ENCODE measurements at places on chromosomes 11 and 22.
A peak's percentile ranks its signal among the peaks of the same experiment; 100 is the strongest.

- no peak for DNase-seq
These were observed 1.1 kb upstream of the TTLL1 start for GRCh38 chr22:43090130-43090789.

- DNase-seq: no peak
These were observed 3.4 kb downstream of the CCDC188 start for GRCh38 chr22:20147237-20147988.

GRCh38 chr22:44729391-44730021, 22.9 kb upstream of the ARHGAP8 start:
- DNase-seq: no peak

DNA sequence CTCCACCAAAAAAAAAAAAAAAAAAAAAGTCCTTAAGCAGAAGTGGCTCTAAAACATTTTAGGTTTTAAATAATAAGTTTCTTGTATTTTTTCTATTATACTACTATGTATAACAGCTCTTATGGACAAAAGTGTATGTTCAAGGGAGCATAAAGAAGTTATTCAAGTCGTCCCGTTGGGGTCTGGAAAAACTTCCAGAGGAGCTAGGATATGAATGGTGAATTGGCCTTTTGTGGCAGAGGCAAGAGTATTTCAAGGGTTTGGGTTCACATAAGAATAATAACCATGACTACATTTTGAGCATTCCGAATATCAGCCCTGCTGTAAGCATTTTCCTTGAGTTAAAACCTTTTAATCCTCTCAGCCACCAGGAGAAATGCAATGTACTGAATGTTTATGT, 50.6 kb upstream of the ARHGAP42 start:
- DNase-seq: no peak

DNA sequence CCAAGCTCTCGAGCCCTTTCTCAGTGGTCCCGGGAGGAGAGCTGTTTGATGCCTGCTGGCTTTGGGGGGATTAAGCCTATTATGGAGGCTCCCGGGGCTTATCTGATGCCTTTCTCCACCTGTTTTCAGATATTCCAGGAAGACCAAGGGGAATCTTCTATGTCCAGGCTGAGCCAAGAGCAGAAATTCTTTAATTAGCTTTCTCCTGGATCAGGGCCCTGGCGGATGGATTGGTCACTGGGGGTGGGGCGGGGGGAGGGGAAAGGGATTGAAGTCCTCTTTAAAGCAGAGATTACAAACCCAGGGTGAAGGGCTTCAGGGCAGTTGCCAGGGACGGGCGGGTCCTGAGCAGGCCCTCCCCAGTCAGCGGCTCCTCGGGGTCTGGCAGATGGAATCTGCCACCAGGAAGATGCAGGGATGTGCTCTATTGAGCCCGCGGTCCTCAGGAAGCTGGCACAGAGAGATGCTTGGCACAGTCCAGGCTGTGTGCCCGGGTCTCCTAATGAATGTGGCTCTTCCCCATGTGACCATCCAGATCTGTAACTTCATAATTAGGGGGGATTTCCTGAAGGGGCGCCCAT, 33.6 kb downstream of the MACROD1 start:
- no peak for DNase-seq

DNA sequence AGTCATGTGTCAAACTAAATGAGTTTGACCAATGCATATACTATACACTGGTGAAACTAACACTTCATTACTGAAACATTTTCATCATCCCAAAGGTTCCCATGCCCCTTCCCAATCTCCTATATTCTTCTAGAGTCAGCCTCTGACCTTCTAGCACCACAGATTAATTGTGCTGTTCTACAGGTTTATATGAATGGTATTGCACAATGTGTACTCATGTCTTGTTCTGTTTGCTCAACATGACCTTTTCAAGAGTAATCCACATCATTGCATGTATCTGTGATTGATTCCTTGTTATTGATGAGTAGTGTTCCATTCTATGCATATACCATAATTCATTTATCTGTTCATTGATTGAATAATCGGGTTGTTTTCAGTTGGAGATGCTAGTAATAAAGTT, 7.5 kb upstream of the OR8G1 start:
- DNase-seq: no peak

DNA sequence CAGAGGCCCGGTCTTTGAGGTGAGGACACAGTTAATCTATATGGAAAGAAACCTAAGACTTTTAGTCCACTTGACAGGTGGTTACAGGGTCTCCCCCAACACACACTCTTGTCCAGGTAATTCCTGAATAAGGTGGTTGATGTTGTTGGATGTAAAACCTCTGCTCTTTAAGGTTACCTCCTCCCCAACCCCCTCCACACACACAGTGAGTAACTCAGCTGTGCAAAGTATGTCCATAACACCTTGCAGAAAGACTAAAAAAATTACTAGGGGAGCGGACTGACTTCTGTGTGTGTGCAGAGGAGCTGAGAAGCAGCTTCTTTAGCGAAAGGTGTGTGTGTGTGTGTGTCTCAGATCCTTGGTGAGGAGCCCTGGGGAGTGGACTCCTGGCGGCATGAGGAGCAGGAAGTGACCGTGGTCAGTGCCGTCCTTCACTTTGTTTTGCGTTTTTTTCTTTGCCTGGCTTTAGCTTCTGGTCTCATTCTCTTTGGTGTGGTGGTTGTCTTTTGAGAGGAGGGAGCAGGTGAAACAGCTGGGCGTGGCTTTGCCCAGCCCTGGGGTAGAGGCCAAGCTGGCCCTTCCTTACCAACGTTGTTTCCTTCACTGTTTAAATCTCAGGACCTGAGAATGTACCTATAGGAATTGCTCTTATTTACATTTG, 1.7 kb downstream of the ZBED4 start:
- DNase-seq: no peak

GRCh38 chr11:44003736-44004451, 43.9 kb upstream of the ACCSL start:
- peak; percentile 34 for DNase-seq

GRCh38 chr11:19435306-19435989, 194.7 kb upstream of the E2F8 start:
- no peak for DNase-seq

DNA sequence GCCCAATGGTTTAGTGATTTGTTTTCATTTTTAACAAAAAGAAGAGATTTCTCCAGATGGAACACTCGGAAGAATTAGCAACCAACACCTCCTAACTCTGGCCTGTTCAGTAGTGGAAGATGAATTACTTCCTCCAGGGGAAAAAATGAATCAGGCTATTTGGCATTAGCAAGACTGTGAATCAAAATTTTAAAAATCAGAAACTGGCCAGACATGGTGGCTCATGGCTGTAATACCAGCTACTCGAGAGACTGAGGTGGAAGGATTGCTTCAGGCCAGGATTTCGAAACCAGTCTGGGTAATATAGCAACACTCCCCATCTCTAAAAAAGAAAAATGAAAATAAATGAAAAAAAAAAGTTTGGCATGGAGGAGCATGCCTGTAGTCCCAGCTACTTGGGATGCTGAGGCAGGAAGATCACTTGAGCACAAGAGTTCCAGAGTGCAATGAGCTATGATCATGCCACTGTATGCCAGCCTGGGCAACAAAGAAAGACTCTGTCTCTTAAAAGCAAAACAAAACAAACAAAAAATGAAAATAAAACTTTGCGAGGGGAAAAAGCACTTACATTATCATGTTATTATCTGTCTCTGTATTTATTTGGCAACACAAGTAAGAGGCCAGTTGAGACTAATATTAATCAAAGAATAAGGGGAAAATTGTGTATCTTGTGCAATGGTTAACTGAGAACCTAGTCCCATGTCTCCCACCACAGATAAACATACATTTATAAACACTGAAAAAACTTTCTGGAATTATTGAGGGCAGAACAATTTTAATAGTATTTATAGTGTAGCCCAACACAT, 796.3 kb upstream of the ANO3 start:
- DNase-seq: no peak

- no peak for DNase-seq
These were observed 13.7 kb upstream of the TSPAN18 start for GRCh38 chr11:44713022-44713421.

DNA sequence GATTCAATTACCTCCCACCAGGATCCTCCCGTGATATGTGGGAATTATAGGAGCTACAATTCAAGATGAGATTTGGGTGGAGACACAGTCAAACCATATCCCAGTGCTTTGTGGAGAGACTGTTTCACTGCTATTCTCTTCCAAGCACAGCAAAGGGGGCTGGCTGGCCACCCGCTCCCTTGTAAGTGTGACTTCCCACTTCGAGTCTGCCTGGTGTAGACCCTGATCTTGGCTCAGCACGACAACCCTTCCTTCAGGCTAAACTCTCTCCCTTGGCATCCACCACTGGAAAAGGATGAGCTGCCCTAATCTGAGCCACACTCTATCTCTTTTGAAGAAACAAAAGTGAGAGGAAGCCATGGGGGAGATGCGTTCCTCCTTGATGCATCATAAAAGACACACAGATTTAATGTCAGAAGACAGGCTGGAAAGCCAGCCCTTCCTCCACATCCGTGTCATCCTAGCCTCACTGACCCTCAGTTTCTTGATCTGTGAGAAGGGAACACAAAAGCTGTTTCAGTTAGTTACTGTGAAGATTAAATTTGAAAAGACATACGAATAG, 64.7 kb upstream of the CDON start:
- DNase-seq: no peak

DNA sequence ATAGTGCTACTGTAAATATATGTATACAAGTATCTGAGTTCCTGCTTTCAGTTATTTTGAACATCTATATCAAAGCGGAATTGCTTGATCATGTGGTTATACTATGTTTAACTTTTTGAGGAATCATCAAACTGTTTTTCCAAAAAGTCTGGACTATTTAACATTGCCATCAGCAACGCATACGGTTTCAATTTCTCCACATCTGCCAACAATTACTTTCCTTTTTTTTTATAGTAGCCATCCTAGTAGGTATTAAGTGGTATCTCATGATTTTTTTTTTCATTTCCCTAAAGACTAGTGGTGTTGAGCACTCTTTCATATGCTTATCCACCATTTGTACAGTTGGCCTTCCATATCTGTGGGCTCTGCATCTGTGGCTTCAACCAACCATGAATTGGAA, 1.3 kb upstream of the UBE4A start:
- DNase-seq: no peak

GRCh38 chr11:133840479-133840941, 4.8 kb downstream of the SPATA19 start:
- no peak for DNase-seq

- DNase-seq: no peak
These were observed 11.2 kb upstream of the NAV2 start for GRCh38 chr11:19701421-19701820.

DNA sequence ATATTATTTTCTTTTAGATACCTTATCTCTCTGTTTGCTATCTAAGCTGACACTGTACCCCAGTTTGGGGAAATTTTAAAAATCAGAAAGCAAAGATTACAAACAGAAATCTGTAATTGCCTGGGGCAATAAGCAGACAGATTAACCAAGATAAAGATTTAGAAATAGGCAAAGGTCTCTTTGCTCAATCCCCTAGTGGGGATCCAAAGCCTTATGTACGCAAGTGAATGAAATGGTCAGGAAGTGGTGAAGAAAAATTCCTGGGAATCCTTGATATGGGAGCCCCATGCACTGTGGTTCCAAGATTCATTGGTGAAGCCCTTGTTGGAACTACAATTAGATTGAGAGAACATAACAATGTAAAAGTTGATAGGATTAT, 139.5 kb upstream of the GUCY1A2 start:
- no peak for DNase-seq

DNA sequence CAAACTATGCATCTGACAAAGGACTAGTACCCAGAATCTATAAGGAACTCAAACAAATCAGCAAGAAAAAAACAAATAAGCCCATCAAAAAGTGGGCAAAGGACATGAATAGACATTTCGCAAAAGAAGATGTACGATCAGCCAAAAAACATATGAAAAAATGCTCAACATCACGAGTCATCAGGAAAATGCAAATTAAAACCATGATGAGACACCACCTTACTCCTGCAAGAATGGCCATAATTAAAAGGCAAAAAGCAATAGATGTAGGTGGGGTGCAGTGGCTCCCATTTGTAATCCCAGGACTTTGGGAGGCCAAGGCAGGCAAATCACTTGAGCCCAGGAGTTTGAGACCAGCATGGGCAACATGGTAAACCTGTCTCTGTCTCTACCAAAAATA, 10.4 kb upstream of the OR10V1 start:
- DNase-seq: no peak

GRCh38 chr22:17303840-17304779, 65.2 kb upstream of the CECR2 start:
- DNase-seq: no peak

DNA sequence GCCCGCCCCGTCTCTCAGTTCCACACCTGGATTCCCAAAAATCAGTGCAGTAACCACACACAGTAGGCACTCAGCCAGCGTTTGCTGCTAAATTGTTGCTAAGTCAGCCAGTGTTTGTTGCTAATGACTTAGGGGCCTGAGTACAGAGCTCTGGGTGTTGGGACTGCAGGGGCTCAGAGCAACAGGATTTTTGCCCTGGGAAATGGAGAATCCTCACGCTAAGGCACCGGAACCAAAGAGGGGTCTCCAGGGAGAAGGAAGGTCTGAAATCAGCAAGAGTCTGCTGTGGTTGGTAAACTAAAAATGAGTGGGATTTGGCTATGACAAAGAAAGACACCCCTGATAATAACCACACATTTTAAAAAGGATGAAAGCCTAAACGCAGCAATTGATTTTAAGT, 22.7 kb upstream of the ALX4 start:
- DNase-seq: no peak

DNA sequence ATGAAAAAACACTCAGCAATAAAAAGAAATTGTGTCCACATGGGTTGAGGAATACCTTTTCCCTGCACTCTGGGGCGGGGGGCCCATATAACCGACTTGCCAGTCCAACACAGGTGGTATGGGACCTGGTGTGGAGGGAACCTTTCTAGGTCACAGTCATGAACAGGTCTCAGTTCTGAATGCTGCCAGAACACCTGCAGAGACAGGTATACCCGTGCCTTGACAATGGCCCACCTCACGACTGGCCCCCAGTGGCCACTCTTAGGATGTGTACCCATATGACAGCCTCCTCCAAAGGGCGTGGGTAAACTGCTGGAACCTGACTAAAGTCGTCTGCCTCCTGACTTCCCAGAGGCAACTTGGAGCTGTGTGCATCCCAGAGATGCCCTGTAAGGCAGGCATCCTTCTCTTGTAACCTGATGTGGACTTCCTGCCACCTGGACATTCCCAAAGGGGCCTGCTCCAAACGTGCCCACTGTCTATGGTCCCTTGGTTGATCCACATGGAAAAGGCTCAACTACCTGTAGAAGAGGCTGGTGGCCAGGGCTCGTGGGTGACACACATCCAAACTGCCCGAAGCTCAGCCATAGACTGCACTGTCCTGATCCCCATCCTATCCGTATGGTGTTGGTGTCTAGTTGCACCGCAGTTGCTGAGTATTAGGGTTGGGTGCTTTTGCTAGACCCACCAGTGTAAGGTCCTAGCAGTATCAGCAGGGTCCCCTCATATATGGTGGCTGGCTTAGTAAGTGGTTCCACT, 859.3 kb downstream of the BRD1 start:
- peak; percentile 17 for DNase-seq

- DNase-seq: no peak
These were observed 10.2 kb downstream of the ROBO3 start for GRCh38 chr11:124875401-124875800.
